ENCODE measurements at places on chromosomes 5 and 9. TPM values are rescaled to one million over a fixed set of nuclear protein-coding genes. Genes with fewer than 3 reads are reported as not detected.

PCDHB1 gene
- not detected for total RNA-seq

NSD1 gene
- total RNA-seq: 20.1 TPM

MYOZ3 gene
- not detected for total RNA-seq

C9orf50 gene
- total RNA-seq: not detected

CCT5 gene
- 560 TPM for total RNA-seq

SPATA31D4 gene
- total RNA-seq: not detected

CARD19 gene
- total RNA-seq: 60.6 TPM

SH3TC2 gene
- total RNA-seq: 0.29 TPM

TRUB2 gene
- total RNA-seq: 54.8 TPM

TSSK1B gene
- not detected for total RNA-seq

ZMYND19 gene
- total RNA-seq: 55.6 TPM

SLIT3 gene
- total RNA-seq: 21.9 TPM

GLRA1 gene
- total RNA-seq: not detected

ABO gene
- not detected for total RNA-seq

LIFR gene
- 7.5 TPM for total RNA-seq

SPINK13 gene
- total RNA-seq: not detected

XPA gene
- total RNA-seq: 13.7 TPM

CCNI2 gene
- total RNA-seq: 0.20 TPM

IFNB1 gene
- not detected for total RNA-seq

SLC6A19 gene
- total RNA-seq: not detected

C9orf153 gene
- not detected for total RNA-seq

PCDHA10 gene
- 0.06 TPM for total RNA-seq

NIPAL4 gene
- 11.0 TPM for total RNA-seq

IFNA7 gene
- total RNA-seq: not detected

FOXD4L6 gene
- not detected for total RNA-seq

IRX1 gene
- not detected for total RNA-seq

TNFSF15 gene
- 0.36 TPM for total RNA-seq

LYSMD3 gene
- total RNA-seq: 11.1 TPM

STK32A gene
- total RNA-seq: 0.33 TPM

CFAP77 gene
- total RNA-seq: 0.13 TPM

BTNL9 gene
- 0.87 TPM for total RNA-seq

MLANA gene
- not detected for total RNA-seq

KDM3B gene
- total RNA-seq: 47.6 TPM

PCDHA11 gene
- 0.07 TPM for total RNA-seq

PCDHA9 gene
- not detected for total RNA-seq

FTMT gene
- not detected for total RNA-seq

DIPK1B gene
- total RNA-seq: 8.9 TPM

CCL27 gene
- not detected for total RNA-seq

UBAP2 gene
- total RNA-seq: 45.1 TPM

BAAT gene
- 0.48 TPM for total RNA-seq

FAM221B gene
- total RNA-seq: not detected

AJM1 gene
- 3.5 TPM for total RNA-seq

CDHR2 gene
- total RNA-seq: 0.08 TPM

SOHLH1 gene
- not detected for total RNA-seq

TESK1 gene
- 22.2 TPM for total RNA-seq

GZMA gene
- not detected for total RNA-seq

TTC23L gene
- total RNA-seq: 0.28 TPM

FAXDC2 gene
- total RNA-seq: 0.07 TPM

CTNND2 gene
- not detected for total RNA-seq

HSPB3 gene
- total RNA-seq: not detected

PAX5 gene
- not detected for total RNA-seq

LRRC19 gene
- total RNA-seq: not detected

NR4A3 gene
- total RNA-seq: 3.2 TPM

SH2D3C gene
- 0.17 TPM for total RNA-seq

GGTA1 gene
- total RNA-seq: not detected

RORB gene
- total RNA-seq: not detected

DOCK2 gene
- total RNA-seq: 3.5 TPM

CDX1 gene
- total RNA-seq: not detected

GPR151 gene
- not detected for total RNA-seq

SPINK5 gene
- total RNA-seq: not detected

Measured in A549 treated with DMSO at 1 μM for 4 hours (cell line).